ENCODE measurements at places on chromosomes 2 and 18. TPM values are rescaled to one million over a fixed set of nuclear protein-coding genes. Genes with fewer than 3 reads are reported as not detected.
A peak's percentile ranks its signal among the peaks of the same experiment; 100 is the strongest.

The RAB27B gene
- total RNA-seq: 1.3 TPM

GRCh38 chr18:22344445-22344844 is 73.3 kb downstream of the CTAGE1 start:
- no peaks in the 10 kb centered on the region for H3K27me3 ChIP-seq
- DNase-seq: no peak
- no peak overlapping the region for H3K27ac ChIP-seq
- no peaks in the 10 kb centered on the region for H3K36me3 ChIP-seq
- H3K4me1 ChIP-seq: peaks cover 2% of the 10 kb centered on the region

- H3K4me3 ChIP-seq: no peak overlapping the region
- H3K27me3 ChIP-seq: no peaks in the 10 kb centered on the region
- no peaks in the 10 kb centered on the region for H3K4me1 ChIP-seq
- H3K27ac ChIP-seq: no peak overlapping the region
- no peak for DNase-seq
- no peaks in the 10 kb centered on the region for H3K36me3 ChIP-seq
Observed at GRCh38 chr2:86372133-86372532, 34.7 kb upstream of the REEP1 start.

DNA sequence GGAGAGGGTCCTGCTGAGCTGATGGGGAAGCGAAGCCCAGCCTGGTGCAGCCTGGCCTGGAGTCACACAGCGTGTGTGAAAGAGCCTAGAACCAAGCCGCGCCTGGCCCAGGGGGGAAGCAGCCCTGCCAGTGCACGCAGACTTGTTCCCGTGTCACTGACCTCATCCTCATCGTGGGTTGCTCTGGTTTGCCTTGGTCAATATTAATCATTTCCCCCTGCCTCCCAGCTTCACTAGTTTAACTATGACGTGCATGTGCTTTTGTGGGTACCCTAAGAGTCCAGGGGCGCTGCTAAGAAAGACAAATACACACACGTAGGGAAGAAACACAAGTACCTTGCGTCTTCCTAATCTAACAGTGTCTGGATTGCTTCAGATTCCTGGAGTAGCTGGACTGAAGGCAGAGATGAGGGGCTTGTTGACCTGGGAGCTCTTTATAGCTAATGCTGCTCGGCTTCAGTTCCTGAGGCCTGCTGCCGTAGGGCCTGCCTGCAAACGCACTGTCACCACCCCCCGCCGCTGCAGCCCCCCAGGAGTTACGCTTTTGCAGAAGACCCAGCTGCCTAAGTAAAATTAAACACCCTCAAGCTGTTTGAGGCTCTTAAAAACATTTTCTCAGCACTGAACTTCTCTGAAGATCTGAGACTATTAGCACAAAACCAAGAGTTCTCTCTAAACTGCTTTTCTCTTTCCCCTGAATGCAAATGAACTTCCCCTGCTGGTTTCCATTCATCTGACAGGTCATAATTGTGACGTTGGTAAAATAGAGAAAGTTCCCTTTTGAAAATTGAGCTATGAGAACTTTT is 159.2 kb downstream of the FAM210A start:
- H3K4me1 ChIP-seq: peaks cover 2% of the 10 kb centered on the region
- no peaks in the 10 kb centered on the region for H3K36me3 ChIP-seq
- no peaks in the 10 kb centered on the region for H3K27me3 ChIP-seq
- no peak overlapping the region for H3K27ac ChIP-seq
- no peak overlapping the region for H3K4me3 ChIP-seq

DNA sequence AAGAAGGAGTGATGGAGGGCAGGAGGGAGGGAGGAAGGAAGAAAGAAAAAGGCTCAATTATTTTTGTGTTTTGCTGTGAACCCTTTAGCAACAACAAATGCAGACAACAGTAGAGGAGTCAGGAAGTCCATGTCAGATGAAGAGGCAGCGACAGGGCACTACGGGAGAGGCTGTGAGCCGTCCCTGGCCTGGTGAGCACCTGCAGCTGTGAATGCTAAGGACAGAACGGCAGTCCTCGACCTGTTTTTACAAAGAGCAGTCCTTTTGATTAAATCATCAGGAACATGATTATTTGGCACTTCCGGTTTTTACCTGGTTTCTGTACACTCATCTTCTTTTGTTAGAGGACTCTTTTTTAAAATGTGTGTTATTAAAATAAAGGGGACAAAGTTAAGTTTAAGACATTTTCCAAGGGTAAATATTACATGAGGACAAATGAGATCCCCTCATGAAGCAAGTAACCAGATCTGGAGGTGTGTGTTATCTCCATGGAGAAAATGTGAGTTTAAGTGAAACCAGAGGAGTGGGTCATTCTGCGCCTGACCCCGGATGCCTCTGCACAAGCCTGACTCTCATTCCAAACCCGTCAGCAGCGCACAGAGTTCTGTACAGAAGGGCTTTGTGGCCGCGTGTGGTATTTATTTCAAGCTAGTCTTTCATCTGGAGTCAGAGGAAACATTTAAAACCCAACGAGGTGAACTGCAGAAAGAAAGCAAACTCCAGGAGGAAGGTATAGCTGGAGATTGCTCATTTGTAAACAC is 492.5 kb downstream of the SOX11 start:
- H3K4me3 ChIP-seq: no peak overlapping the region
- H3K36me3 ChIP-seq: no peaks in the 10 kb centered on the region
- H3K27me3 ChIP-seq: no peaks in the 10 kb centered on the region
- H3K4me1 ChIP-seq: no peaks in the 10 kb centered on the region
- no peak overlapping the region for H3K27ac ChIP-seq

The ERMN gene
- total RNA-seq: 0.51 TPM

DNA sequence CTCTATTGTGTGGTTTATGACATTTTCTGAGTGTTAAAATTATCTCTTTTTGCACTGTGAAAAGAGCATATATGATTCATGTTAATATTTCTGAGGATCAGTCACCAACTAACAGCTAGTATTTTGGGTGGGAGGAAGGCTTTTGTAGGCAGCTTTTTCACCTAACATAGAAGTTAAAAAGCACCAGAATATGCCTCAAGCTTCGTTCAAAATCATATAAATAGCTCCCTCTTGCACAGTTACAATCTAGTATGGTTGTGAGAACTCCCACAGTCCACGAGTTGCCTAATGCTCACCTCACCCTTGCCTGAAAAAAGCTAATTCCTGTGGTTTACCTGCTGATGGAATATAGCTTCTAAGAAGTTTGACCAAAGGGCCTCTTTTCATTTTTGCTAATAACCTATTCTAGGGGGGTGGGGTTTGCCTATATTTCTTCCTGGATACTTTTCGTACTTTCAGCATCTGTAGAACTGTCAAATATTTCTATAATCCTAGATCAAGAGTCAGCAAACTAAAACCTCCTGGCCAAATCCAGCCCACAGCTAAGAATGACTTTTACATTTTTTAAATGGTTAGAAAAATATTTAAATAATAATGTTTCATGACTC is 167.1 kb upstream of the FOSL2 start:
- H3K4me1 ChIP-seq: peaks cover 3% of the 10 kb centered on the region
- H3K36me3 ChIP-seq: no peaks in the 10 kb centered on the region
- peak overlapping the region; percentile 15 for H3K27ac ChIP-seq
- H3K4me3 ChIP-seq: no peak overlapping the region

The CD8B2 gene
- 0.10 TPM for total RNA-seq

DNA sequence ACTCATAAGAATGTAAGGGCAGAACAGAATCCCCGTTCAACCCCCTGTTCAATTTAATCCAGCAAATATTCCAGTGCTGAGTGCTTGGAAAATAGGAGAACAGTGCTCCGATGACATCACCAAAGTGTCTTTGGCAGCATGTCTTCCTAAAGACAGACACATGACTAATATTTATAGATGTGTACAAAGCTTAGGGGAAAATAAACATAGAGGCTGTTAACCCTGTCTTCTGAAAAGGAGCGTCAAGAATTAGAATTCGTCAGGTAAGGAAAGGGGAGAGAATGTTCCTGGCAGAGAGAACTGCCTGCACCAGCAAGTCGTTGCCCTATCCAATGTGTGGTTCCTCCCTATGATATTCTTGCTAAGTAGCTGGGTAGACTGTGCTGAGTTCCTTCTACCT is 72.7 kb downstream of the PLB1 start:
- H3K27ac ChIP-seq: no peak overlapping the region
- H3K4me1 ChIP-seq: no peaks in the 10 kb centered on the region
- no peak overlapping the region for H3K4me3 ChIP-seq
- no peaks in the 10 kb centered on the region for H3K36me3 ChIP-seq
- no peak for DNase-seq

DNA sequence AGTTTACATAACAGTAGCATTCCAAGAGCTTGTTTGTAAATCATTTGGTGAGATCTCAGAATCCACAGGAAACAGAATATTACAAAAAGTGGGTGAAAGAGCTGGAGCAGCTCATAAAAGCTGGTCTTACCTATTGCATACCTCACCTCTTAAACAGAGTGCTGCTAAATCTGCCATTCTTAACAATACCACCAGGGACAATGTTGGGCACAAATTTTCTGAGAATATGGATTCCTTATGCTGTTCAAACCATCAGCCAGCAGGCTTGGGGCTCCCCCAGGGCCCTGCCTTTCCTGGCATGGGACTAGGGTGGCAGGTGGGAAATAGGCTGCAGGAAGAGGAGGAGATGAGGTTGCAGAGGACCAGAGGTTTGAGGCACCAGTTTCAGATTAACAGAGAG is 55.6 kb downstream of the TGFA start:
- DNase-seq: no peak
- no peaks in the 10 kb centered on the region for H3K27me3 ChIP-seq
- H3K27ac ChIP-seq: no peak overlapping the region
- H3K4me3 ChIP-seq: no peak overlapping the region
- no peaks in the 10 kb centered on the region for H3K36me3 ChIP-seq
- H3K4me1 ChIP-seq: no peaks in the 10 kb centered on the region

DNA sequence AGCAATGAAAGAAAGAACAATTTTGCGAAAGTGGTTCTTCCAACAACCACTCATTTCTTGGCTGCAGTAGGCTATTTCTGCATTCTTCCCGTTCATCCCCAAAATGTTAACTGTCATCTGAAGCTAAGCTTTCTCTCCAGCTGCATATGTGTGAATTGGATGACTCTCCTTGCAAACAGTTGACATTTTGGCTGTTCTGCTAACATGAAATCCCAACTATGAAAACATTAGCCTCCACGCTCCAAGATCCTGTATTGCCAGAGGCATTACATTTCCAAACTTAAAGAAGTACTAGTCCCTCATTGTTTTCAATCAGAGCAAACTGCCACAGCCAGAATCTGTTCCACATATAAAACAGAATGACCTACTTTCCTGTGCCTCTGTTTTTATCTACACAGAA is 88.5 kb downstream of the TGIF1 start:
- H3K27ac ChIP-seq: no peak overlapping the region
- H3K4me1 ChIP-seq: no peaks in the 10 kb centered on the region
- no peak overlapping the region for H3K4me3 ChIP-seq
- no peaks in the 10 kb centered on the region for H3K27me3 ChIP-seq

DNA sequence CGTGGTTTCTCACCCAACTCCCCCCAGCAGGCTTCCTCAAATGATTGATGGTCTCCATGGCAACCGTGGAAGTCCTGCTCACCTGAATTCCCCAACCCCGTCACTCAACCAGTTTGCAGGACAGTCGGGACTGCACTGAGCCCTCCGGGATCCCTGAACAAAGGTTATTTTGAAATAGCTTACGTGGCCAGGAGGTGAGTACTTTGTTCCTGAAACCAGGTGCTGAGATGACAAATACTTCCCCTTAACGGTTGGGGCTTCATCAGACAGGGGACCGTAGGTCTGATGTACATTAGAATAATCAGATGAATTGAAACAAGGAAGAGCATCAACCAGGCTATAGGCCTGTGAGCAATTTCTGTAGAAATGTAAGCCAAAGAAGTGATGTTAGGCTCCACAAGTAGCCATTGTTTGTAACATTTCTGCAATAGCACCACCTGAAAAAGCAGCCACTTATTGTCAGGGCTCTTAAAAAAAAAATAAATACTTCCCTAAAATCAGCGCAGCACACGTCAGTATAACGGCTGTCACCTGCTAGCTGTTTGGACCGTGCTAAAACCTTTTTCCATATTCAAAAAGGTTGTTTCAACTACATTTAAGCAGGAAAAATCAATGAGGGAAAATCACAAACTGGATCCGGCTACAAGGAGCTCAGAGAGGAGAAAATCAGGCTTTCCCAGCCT is 206.4 kb upstream of the ID2 start:
- no peaks in the 10 kb centered on the region for H3K36me3 ChIP-seq
- no peak overlapping the region for H3K4me3 ChIP-seq
- H3K27ac ChIP-seq: no peak overlapping the region
- no peaks in the 10 kb centered on the region for H3K4me1 ChIP-seq
- H3K27me3 ChIP-seq: no peaks in the 10 kb centered on the region

GRCh38 chr2:235570966-235571692 is 77.3 kb downstream of the AGAP1 start:
- no peak overlapping the region for H3K4me3 ChIP-seq
- H3K4me1 ChIP-seq: no peaks in the 10 kb centered on the region
- no peak overlapping the region for H3K27ac ChIP-seq
- H3K36me3 ChIP-seq: no peaks in the 10 kb centered on the region

- no peak overlapping the region for H3K27ac ChIP-seq
- H3K4me1 ChIP-seq: no peaks in the 10 kb centered on the region
- DNase-seq: no peak
- H3K4me3 ChIP-seq: no peak overlapping the region
- no peaks in the 10 kb centered on the region for H3K27me3 ChIP-seq
Observed at GRCh38 chr2:177692042-177692782, 299.6 kb downstream of the AGPS start.

GRCh38 chr2:17918789-17919188 is 40.3 kb downstream of the KCNS3 start:
- H3K27ac ChIP-seq: no peak overlapping the region
- no peaks in the 10 kb centered on the region for H3K36me3 ChIP-seq
- no peak for DNase-seq
- H3K4me3 ChIP-seq: no peak overlapping the region
- no peaks in the 10 kb centered on the region for H3K27me3 ChIP-seq
- no peaks in the 10 kb centered on the region for H3K4me1 ChIP-seq

GRCh38 chr2:223433461-223433860 is 168.7 kb downstream of the SCG2 start:
- no peaks in the 10 kb centered on the region for H3K36me3 ChIP-seq
- DNase-seq: no peak

DNA sequence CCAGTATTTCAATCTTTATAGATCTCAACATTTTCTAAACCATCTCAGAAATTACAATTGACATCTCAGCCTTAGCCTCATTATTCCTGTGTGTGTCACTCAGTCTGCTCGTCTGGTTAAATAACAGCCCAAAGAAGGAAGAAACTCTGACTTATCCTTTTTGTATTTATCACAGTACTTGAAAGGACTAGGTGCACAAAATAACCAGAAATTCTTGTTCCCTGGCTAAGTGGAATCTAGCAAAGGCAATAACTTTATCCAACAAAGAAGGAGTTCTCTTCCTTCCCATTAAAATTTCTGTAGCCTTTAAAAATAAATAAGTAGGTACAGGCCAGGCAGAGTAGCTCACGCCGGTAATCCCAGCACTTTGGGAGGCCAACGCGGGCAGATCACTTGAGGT is 139.9 kb upstream of the PID1 start:
- no peaks in the 10 kb centered on the region for H3K27me3 ChIP-seq
- H3K27ac ChIP-seq: peak overlapping the region; percentile 87
- DNase-seq: no peak
- H3K36me3 ChIP-seq: no peaks in the 10 kb centered on the region

DNA sequence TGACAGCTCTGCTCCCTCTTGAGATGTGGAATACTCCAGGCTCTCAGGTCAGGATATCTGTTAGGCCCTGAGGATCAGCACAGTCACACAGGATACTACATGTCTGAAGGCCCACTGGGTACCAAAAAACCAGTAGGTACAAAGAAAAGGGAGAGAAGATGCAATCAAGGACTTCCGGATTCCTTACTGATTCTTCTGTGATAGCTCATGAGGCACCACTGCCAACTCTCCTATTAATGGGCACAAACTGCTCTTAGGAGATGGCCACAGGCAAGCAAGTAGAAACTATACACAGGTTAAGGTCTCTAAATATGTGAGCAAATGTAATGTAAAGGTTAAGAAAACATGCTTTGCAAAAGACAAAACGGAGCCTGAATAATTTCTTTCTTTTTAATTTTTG is 3.5 kb downstream of the TMEM127 start:
- no peaks in the 10 kb centered on the region for H3K36me3 ChIP-seq
- H3K4me1 ChIP-seq: peaks cover 7% of the 10 kb centered on the region
- H3K27ac ChIP-seq: no peak overlapping the region
- DNase-seq: no peak
- H3K4me3 ChIP-seq: no peak overlapping the region

Data from aorta (tissue), 5 donors.